Adipocyte (in vitro differentiated cells): ENCODE measurements at places on chromosomes 2 and 18.

DNA sequence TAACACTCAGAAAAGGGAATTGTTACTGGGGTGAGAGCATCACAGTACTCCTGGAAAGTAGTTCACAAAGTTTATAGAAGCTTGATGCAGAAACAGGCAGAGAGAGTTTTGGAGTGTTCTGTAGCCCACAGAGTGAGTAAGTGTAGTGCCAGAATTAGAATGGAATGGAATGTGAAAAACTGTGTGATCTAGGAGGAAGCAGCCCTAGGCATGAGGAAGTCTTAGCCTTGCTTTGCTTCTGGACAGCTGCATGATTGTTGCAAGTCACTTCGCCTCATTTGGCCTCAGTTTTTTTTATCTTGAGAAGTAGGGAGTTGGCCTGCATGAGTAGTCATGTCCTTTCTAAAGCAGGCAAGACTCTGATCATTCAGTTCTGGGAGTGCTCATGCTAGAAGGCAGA, 10.9 kb downstream of the SERPINB12 start:
- DNase-seq = peak; percentile 93

- no peak for DNase-seq
Observed at GRCh38 chr2:238358769-238359168, 38.5 kb downstream of the TRAF3IP1 start.

- DNase-seq = peak; percentile 75
Observed at GRCh38 chr2:225010804-225011203, 31.5 kb downstream of the DOCK10 start.

GRCh38 chr2:71925268-71926088, 222.2 kb downstream of the CYP26B1 start:
- no peak for DNase-seq

DNA sequence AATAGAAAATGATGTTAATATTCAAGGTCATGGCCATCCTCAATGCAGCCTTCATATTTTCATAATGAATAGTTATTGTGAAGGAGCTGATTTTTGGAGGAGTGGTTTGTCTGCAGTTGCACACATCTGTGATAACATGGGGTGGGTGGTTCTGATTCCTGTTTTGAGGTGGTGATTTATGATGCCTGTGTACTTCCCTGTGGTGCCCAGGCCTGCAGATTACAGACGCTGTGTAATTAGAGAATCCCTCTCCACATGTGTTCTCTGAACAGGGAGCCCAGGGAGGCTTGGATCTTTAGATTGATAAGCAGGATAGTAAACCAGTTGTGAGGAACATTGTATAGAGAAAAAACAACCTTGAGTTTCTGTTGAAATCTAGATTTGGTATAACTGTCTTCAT, 117.5 kb downstream of the AGAP1 start:
- DNase-seq = no peak

DNA sequence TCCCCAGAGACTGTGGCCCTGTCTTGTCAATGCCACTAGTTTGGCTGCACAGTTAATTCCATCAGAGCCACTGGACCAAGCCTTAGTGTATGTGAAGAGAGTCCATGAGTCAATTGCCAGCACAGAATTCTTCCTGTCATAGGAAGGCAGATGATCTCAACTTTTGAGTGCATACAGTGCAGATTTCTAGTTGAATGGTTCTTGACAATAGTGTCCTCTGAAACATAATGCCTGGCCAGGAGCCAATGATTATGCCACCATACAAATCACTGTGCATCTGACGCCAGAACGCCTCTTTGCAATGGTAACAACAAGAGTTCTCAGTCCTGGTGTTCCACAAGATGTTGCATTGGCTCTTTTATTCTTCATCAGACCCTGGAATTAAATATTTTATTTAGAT, 7.1 kb downstream of the NEUROD1 start:
- DNase-seq = no peak

DNA sequence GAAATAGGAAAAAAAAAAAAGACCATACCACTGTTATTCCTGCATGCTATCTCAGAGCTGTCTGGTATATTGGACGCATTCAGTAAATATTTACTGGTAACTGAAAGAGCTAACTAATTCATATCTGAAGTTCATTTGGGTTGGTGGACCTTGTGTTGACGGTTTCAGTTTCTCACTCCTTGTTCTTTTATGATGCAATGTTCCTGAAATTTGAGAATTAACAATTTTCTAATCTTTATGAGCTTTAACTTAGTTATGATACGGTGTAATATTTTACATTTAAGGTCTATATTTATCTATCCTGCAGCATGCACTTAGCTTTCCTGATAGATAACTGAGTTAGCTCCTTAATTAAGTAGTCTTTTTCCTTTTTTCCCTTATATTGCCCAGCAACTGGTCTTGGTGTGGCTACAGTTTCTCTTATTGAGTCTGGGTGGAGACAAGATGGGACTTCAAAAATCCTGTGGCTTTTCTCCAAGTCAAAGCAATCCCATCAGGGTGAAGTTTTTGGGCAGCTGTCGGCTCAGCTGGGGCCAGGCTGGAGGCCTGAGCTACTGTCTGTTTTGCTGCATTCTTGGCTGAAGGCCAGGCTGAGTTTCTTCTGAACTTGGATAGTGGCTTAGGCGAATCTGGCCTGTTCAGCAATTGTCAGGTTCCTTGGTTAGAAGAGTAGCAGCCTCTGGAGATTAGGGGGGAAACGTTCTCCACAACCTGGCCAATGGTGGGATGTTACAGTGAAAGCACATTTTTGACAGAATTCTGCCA, 78.4 kb upstream of the MEX3C start:
- peak; percentile 34 for DNase-seq

- no peak for DNase-seq
Observed at GRCh38 chr2:60079562-60079961, 473.9 kb downstream of the BCL11A start.

DNA sequence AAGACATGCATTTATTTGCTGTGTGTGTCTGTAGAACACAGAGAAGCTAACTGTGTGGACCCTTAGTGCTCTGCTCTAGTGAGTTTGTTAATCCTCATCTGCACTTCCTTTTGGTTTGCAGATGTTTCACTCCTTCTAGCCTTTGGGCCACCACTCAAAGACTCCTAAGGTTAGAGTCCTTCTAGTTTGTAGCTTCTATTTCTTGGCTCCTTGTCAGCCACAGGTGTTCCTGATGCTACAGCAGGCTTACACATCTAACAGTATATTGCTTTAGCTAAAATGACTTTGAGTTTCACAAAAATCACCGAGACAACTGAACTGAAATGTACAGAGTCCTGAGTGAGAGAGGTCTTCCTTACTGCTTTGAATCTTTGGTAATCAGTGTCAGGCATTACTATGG, 551.4 kb downstream of the NRXN1 start:
- no peak for DNase-seq

DNA sequence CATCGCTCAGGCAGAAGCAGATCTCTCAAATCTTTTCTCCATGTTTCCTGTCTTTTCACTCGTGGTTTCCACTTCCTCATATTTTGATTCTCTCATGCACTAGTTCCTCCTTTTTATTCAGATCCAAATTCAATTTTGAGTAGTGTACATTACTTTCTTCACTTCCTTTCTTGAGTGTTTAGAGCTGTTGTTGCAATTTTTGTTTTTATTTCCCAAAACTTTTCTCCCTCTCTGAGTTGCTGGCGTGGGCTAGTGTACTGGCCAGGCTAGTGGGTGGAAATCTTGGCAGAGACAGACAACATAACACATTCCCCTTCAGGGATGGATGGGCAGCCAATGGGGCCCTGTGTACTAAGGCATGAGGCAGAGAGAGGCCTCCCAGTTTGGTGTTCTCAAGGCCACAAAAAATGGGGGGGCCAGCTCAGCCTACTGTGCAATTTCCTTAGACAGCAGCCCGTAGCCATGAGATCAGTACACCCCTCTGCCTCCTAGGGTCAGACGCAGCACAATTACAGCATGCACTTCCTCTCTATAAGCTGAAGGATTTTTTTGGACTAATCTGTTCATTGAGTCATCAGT, 145.1 kb upstream of the PID1 start:
- DNase-seq = peak; percentile 78

DNA sequence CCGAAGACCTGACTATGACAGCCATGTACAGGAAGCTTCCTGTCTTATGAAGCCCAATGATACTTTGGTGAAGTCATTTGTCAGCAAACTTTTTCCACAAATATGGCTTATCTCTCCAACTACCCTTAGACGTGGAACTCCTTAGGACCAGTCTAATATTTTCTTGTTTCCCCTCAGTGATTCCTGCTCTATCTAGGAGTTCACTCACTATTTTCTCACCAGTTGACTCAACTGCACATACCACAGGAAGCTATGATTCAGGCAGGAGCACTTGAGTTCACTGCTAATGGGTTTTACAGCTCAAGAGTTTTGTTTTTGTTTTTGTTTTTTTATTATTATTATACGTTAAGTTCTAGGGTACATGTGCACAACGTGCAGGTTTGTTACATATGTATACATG, 109.3 kb downstream of the ANTXR1 start:
- DNase-seq = peak; percentile 39

DNA sequence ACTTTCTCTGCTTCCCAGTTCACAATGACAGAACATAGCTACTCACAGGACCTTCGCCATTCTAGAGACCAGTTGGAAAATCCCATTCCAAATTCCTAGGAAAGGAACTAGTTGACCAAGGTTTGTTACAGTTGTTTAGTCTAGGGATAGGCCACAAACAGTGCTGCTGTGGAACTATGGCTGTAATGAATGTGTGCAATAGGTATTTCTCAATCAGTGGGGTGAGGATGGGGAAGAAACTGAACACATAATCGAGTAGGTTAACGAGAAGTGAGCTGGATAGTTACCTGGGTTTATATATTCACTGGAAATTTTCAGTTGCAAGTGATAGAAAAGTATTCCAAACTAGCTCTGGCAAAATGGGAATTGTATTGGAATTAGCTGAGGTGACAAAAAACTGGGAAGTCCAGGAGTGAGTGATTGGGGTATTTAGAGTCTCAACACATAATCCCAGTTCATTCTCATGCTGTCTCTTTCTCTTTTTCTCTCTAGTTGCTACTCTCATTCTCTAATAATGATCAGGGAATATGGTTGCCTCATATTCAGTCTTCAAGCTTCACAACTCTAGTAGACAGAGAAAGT, 18.2 kb upstream of the HMSD start:
- no peak for DNase-seq

DNA sequence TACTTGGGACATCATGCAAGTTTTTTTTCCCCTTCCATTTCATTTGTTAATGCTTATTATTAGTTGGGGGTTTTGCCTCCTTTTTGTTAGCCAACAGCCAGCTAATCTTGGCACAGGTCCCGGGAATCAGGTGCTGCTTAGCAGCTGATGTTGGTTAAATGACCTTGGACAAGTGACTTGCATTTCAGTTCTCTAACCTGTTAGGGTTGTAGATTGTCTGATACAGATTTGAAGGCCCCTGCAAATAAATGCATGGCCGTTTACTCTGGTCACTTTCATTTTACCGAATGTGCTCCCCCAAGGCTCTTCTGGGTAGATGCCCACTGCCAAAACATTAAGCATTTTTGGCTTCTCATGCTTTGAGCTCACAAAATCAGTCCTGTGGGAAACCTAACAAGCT, 120.9 kb downstream of the SPTBN1 start:
- no peak for DNase-seq

- DNase-seq = no peak
Observed at GRCh38 chr2:65656160-65656718, 223.8 kb upstream of the SPRED2 start.

GRCh38 chr2:30666266-30666874, 140.9 kb downstream of the CAPN13 start:
- DNase-seq = peak; percentile 77

DNA sequence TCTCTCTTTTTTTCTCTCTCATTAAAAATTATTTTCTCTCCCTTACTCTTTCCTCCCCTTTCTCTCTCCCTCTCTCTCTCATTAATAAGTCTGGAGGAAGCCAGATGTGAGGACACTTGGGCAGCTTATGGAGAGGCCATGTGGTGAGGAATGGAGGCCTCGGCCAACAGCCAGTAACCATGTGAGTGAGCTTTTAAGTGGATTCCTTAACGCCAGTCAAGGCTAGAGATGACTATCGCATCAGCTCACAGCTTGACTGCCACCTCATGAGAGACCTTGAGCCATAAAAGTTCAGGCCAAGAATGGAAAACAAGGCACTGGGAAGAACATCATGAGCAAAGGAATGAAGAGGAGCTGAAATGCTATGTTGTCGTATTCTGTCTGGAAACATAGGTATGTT, 39.1 kb downstream of the ETAA1 start:
- no peak for DNase-seq

- no peak for DNase-seq
Observed at GRCh38 chr2:218281449-218281848, 10.9 kb downstream of the TMBIM1 start.

DNA sequence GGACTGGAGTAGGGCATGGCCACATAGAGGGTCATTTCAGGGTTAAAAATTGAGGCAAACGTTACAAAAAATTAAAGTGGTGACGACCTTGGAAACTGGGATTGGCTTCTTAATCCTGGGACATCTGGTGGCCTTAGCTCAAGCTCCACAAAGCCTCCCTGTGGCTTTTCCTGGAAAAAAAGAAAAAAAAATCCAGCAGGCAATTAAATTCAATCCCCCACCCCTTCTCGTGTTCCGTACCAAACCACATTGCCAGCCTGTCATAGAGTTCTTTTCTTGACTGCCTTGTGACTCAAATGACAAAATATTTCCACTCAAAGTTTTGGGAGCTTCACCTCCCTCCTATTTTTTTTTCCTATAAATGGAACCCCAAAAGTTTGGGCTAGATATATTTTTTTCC, 195.6 kb downstream of the HRH4 start:
- DNase-seq = no peak

DNA sequence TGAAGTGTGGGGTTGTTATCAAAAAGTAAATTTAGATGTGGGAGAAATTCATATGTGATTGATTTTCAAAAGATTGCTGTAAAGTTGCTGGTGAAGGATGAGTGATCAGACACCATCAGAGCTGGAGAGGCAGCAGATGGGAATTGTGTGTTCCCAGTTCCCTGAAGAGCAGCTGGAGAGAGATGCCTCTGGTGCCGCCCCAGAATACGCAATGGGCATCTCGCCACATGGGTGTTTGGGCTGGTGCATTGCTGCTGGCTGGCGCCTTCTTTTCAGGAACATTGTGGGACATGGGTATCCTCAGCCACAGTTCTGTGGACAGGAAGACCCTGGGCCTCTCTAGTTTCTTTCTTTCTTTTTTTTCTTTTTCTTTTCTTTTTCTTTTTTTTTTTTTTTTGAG, 11.9 kb downstream of the ATG4B start:
- no peak for DNase-seq

- peak; percentile 19 for DNase-seq
Observed at GRCh38 chr2:25698752-25699151, 25.4 kb upstream of the DTNB start.

- DNase-seq = peak; percentile 3
Observed at GRCh38 chr2:233917116-233917515, at the start of gene TRPM8. TSS of gene TRPM8 (plus strand) at chr2:233917373. CDS start at chr2:233926538, 9,165 bp downstream.

DNA sequence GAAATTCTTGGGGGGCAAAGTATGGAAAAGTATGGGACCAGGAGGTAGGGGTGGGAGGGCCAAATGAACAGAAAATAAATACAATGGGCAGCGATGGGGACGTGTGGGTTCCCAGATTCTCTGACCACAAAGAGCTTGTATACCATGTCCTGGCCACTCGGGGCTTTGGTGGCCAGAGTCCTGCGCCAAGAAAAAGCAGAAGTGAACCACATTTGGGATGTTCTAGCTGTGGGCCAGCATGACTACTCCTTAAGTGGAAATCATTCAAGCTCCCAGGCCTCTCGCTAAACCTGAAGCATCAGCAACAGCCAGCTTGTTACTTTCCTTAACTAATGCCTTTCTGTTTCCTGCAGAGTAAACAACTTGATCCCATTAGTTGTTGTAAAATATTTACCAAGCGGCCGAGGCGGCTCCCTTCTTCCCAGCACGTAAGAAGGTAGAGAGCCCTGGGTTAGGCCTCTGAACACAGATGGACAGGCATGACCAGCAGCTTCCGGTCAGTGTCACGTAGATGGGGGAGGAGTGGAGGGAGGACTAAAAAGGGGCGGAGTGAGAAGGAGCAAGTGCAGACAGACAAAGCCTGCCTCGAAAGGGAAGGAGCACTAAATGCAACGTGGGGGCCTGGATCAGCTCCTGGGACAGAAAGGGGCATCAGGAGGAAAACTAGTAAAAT, 88.2 kb downstream of the GALNT14 start:
- no peak for DNase-seq
